WTC11 (cell line): ENCODE measurements at places on chromosomes 4 and X. TPM values are rescaled to one million over a fixed set of nuclear protein-coding genes. Genes with fewer than 3 reads are reported as not detected.

GRCh38 chr4:16788868-16789267 lies 109.6 kb downstream of the LDB2 start:
- no peak for DNase-seq
- peak overlapping the region; percentile 39 for H3K27ac ChIP-seq
- H3K27me3 ChIP-seq: no peaks in the 10 kb centered on the region
- H3K4me3 ChIP-seq: peak overlapping the region; percentile 10
- H3K36me3 ChIP-seq: no peaks in the 10 kb centered on the region
- H3K4me1 ChIP-seq: peaks cover 79% of the 10 kb centered on the region

The SASH3 gene
- 0.22 to 0.57 TPM (median 0.25 TPM) in 3 replicates for total RNA-seq

The MAGEB17 gene
- total RNA-seq: 0.27 to 0.63 TPM (median 0.41 TPM) in 3 replicates

- no peaks in the 10 kb centered on the region for H3K4me1 ChIP-seq
- no peak overlapping the region for H3K4me3 ChIP-seq
- H3K27ac ChIP-seq: peak overlapping the region; percentile 5; the same call in 1 of the 2 replicates
- DNase-seq: no peak
- H3K36me3 ChIP-seq: peaks cover 29% of the 10 kb centered on the region
- no peaks in the 10 kb centered on the region for H3K27me3 ChIP-seq
Measured at GRCh38 chr4:153595894-153596601, 88.0 kb upstream of the TLR2 start.

GRCh38 chr4:123838474-123838873 lies 441.9 kb downstream of the SPRY1 start:
- DNase-seq: no peak
- H3K27me3 ChIP-seq: no peaks in the 10 kb centered on the region
- peaks cover 23% of the 10 kb centered on the region for H3K4me1 ChIP-seq
- H3K4me3 ChIP-seq: no peak overlapping the region
- H3K36me3 ChIP-seq: no peaks in the 10 kb centered on the region

DNA sequence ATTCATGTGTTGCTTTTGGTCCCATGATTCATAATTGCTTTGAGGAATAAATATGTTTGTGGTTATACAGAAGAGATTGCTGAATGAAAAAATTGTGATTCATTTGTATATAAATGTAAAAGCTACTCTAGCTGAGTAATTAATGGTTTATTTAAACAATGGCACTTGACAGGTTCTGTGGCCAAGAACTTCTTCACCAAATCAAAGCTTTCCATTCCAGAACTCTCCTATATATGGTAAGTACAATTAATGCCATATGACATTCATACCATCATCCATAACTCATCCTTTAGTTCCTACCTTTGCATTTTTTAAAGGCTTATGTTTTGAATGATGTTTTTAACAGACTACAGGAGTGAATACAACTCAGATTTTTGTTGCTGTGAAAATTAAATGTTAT lies 105.8 kb downstream of the REPS2 start:
- no peaks in the 10 kb centered on the region for H3K27me3 ChIP-seq
- no peak for DNase-seq
- H3K27ac ChIP-seq: no peak overlapping the region
- no peaks in the 10 kb centered on the region for H3K4me1 ChIP-seq

GRCh38 chr4:43339435-43339834 lies 446.9 kb downstream of the GRXCR1 start:
- no peak overlapping the region for H3K4me3 ChIP-seq
- H3K36me3 ChIP-seq: no peaks in the 10 kb centered on the region
- H3K27me3 ChIP-seq: no peaks in the 10 kb centered on the region
- 0 out of 2 replicates have a peak, but pooled peaks cover 3% of the 10 kb centered on the region for H3K4me1 ChIP-seq
- H3K27ac ChIP-seq: no peak overlapping the region
